ENCODE measurements at places on chromosomes 2 and 18.

DNA sequence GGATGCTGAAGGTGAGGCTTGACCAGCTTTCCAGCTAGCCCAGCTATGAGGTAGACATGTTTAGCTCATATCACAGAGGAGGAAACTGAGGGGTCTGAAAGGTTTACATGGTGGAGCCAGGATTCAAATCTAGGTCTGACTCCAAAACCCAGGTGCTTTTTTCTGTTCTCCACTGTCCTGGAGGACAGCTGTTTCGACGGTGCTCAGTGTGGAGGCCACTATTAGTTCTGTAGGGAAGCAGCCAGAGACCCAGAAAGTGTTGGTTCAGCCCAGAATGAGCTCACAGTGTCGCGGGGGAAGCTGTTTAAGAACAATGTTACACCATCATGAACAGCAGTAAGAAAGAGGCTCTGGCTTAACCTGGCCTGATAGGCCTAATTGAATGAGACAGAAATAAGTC is 11.1 kb downstream of the PROC start:
- no peak for DNase-seq

DNA sequence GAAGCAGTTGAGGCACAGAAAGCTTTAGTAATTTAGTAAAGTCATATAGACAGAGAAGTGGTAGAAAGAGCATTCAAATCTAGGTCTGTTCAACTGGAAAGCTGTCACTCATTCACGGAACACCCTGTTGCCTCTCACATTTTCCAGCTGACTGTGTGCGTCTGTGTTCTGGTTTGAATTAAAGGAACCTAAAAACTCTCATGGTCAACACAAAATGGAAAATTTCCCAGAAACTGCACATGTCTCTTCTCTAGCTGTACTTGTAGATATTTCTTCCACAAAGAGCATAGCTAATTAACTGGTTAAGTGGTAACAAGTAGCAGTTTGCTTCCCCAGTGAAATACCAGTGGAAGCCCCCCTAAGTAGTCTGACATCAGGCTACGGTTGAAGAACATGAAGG is 390.8 kb downstream of the TGIF1 start:
- DNase-seq: no peak

GRCh38 chr2:5330961-5331360 is 361.2 kb upstream of the SOX11 start:
- no peak for DNase-seq

- DNase-seq: no peak
These were observed 79.5 kb upstream of the CTDP1 start for GRCh38 chr18:79600141-79600540.

- no peak for DNase-seq
These were observed 2.4 kb downstream of the MRPL44 start for GRCh38 chr2:223959688-223960087.

DNA sequence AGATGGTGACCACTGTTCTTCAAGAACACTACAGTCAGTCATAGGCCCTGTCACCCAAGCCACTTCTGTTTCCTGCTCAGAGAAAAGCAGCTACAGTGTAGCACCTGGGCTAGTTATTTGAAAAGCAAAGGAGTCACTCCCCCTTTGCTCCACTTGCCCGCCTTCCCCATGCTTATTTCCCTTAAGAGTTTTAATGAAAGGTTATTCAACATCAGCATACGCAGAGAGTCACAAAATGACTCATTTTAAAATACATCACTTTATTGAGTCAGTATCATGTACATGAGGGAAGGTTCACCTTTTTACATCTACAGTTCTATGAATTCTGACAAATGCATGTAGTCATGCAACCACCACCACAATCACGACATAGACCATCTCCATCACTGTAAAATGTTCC is 71.3 kb downstream of the TNFRSF11A start:
- no peak for DNase-seq

- DNase-seq: no peak
These were observed 175.2 kb upstream of the HDAC4 start for GRCh38 chr2:239575931-239576445.

DNA sequence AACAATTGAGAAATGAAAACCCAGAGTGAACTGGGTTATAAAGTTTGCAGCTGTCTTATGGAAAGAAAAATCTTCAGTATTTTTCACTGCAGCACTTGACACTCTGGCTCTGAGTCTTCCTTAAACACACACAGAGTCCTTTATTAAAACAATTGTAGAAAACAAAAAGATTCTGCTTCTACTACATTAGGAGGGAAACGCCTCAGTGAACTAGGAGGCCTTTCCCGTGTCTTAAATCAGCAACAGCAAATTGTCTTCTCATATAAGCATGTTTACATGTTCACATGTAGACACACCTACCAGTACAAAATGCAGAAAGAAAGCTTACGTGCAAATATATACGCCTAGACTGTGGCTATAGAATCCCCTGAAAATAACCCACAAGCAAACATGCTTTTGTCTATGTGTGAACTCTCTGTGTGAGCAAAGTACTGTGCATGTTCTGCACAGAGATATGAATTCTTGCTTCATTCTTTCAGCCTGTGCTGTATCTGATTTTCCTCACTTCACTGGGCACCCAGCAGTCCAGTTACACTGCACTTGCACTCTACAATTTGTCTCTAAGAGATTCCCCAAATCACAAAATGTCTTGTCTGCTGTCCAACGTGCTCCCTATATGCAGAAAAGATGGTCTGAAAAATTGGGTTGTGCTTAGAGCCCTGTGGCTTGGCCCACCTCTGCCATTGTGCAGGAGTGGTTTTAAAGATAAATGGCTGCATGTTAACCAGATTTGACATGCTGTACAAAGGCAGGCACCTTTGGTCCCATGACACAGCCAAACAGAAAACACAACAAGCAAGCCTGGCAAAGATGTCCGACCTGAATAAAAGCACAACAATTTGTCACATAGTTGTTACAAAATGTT is 24.5 kb downstream of the ZEB2 start:
- DNase-seq: no peak
